ENCODE measurements at places on chromosomes 7 and 10. TPM values are rescaled to one million over a fixed set of nuclear protein-coding genes. Genes with fewer than 3 reads are reported as not detected.

DNA sequence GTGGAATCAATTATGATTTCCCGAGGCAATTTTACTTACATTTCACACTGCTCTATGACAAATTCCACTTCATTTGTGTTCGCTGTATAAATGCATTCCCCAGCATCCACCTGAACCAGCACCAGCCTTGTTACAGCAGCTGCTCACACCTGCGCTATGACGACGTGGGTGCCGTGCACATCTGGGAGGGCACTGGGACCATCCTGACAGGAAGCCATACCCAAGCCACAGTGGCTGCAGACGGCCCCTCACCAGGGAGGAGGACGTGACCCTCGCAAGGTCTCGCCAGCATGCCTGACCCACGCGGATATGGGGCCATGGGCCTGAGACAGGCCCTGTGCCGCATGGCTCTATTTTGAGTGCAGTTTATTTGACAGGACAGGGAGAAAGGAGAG is 201.3 kb downstream of the MAD1L1 start:
- DNase-seq: no peak

DNA sequence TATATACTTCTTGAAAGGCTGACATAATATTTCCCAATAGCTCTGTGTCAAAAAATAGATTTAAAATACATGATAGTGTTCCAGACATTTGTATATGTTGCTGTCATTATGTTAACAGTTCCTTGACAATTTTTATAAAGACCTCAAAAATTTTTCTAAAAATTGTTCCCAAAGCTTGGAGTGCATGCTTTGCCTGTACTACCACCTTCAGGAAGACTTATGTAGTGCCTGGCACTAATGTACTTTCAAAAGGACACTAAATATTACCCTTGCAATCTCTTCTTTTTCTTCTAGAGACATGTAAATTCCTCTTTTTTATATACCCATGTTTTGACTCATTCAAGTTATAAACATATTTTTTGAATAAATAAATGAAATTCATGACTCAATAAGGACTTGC is 48.0 kb upstream of the SP8 start:
- no peak for DNase-seq

GRCh38 chr10:5530412-5530806 is 5.6 kb downstream of the CALML3 start:
- DNase-seq: no peak

DNA sequence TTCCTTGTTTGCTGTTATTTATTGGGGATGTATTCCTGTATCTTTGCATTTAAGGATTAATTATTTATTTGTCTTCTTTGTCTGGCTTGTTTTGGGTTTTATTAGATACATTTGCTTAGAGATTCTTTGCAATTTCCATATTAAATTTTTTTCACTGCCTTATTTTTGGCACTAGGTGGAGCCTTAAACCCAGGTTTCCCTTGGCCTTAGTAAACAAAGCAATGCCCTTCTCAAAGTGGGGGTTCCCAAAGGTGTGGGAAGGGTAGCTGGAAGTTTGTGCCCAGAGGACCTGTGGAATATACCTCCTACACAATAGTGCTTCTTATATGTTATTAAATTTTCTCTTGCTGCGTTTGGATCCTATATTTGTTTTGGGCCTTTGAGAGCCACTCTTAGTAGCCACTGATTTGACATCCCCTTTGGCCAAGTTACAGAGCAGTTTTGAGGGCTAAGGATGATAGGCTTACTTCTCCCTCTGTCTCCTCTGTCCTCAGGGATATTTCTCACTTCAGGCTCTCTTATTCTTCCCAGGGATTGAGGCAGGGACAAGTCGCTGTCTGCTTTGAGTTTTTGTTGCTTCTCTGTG is 162.3 kb downstream of the ITGB1 start:
- no peak for DNase-seq

Gene SAP25
- total RNA-seq: 0.39 TPM

Gene OR13A1
- 0.10 TPM for total RNA-seq

DNA sequence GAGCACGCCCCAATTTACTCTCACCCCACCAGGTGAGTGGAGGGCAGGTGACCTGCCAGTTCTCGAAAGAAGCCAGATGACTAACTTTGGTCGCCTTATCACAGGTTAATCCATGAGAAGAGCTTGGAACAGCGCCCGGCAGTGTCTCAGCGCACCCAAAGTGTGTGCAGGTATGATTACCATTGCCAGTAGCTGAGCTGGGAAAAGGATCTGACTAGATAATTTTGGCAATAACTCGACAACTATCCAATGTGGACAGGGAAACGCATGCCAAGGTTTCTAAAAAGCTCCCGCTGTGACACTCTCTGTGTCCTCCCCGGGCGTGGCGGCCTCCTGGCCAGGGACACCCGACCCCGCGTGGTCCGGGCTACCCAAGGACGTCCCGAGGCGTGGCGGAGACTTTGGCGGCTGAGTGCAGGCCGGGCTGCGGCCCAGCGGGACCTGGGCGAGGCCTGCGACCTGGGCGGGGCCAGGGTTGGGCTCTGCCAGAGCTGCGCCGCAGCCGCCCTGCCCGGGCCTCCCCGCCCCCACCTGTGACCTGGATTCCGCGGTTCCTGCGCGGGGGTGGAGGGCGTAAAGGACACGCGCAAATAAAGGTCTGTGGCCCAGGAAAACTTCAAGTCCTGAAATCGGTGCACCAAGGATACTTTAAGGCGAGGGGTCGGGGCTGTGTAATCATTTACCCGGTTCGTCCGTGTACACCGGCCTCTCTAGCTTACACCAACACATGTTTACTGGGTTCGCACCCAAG is 13.7 kb upstream of the WAPL start:
- DNase-seq: no peak

- no peak for DNase-seq
Observed at GRCh38 chr10:131514454-131514853, 202.9 kb upstream of the TCERG1L start.

GRCh38 chr10:89390476-89391225 is 1.8 kb upstream of the IFIT1 start:
- DNase-seq: no peak

- DNase-seq: no peak
Observed at GRCh38 chr7:101939136-101939695, 121.8 kb downstream of the CUX1 start.

Gene TLX1
- not detected for total RNA-seq

DNA sequence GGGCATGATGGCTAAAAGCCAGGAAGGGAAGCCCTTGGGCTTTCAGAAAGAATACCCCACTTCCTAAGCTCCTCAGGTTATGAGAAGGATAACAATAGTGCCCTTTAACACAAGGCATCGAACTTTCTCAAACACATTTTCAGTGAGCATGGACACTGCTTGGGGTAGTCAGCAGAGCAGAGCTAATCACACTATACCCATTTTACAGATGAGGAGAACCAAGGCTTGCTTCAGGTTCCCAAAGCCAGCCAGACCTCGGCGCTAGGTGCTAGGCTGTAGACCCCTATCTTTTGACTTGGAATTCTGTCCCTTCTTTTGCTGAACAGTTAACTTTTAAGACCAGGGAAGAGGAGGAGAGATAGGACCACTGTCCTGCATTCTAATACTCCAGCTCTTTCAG is 1.8 kb downstream of the NEURL1 start:
- DNase-seq: no peak

- DNase-seq: no peak
Observed at GRCh38 chr7:93115796-93116195, 2.0 kb downstream of the SAMD9 start.

DNA sequence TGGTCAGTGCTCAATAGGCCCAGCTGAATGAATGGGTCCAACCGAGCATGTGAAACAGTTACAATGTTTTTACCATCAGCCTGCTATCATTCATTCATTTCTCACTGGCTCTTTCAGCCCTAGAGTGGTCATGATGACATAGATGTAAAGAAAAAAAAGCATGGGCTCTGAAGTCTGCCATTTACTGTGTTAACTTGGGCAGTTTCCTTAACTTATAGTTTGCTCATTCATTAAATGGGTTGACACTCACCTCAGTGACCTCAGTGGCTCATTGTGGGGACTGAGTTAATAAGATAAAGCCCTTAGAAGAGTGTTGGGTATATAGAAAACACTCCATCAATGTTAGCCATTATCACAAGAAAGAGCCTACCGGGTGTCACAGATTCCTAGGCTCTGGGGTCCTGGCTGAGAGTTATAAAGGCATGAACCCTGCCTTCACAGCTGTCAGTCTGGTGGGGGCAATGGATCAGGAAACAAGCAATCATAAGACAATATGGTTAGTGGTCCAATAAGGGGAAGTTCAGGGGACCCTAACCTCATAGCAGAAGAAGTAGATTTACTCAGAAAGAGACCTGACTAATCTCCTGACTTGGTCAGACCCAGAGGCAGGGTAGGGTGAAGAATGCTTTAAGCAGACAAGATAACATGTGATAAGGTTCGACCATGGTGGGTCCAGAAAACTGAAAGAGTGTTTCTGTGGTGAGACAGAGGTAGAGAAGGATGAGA is 29.7 kb upstream of the GPAM start:
- DNase-seq: no peak

Gene LOXL4
- 5.0 TPM for total RNA-seq

Gene TRPV6
- 1.8 TPM for total RNA-seq

Gene PARP12
- 20.7 TPM for total RNA-seq

GRCh38 chr7:127066974-127067373 is 185.8 kb downstream of the GRM8 start:
- DNase-seq: no peak

DNA sequence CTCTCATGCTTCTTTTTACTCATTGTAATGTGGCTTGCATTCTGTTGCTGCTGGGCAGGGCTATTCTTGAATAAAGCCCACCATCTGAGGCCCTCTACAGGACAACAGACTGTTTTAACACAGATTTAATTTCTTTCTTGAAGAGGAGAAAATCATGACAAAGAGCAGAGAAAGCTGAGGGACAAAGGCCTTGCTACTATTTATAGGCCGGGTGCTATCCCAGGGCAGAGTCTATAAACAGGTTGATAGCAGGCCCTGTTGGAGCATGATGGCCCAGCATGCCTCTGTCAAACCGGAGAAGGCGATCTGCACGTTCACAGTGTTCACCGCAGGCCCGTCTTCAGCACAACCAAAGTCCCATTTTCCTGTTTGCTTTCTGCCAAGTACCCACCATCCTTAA is 3.0 kb downstream of the VIPR2 start:
- DNase-seq: no peak

Gene CCL26
- total RNA-seq: 0.69 TPM

GRCh38 chr7:124934841-124935240 is 5.2 kb upstream of the POT1 start:
- DNase-seq: no peak

DNA sequence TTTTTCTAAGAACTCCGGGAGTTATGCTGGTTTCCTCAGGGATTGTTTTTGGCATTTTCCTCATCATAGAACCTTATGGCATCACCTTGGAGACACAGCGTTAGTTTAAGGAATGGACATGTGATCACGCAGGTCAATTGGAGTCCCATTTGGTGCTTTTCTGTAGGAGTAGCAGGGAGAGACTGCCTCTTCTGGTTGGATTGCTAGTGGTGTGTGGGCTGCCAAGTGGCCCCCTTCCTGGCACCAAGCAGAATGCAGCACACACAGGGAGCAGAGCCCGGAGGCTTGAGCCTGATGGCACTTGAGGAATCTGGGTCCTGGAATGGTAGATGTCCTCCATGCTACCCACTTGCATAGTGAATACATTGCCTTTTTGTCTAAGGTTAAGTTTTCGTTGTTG is 57.9 kb downstream of the SDK1 start:
- no peak for DNase-seq

Gene PRLHR
- total RNA-seq: under 0.01 TPM

DNA sequence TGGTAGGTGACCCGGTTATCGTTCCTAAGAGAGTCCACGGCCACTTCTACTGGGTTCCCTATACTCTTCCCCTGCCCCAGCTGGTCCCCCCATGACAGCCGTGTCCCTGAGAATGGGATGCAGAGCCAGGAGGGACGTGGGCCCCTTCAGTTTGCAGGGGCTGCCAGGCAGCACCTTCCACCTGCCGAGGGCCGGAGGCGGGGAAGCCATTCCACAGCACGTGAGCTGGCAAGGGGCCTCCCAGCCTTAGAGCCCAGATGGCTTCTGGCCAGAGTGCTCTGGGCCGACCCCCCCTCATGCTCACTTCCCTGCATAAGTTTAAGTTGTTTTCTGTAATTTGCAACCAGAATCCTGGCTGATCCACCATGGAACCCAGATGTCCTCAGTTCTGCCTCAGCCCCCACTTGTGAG is 39.0 kb downstream of the DIP2C start:
- DNase-seq: no peak

Gene LRRC72
- not detected for total RNA-seq

- DNase-seq: no peak
Observed at GRCh38 chr10:88159127-88159829, 295.9 kb downstream of the PTEN start.

Gene MMRN2
- 20.4 TPM for total RNA-seq

- no peak for DNase-seq
Observed at GRCh38 chr10:14084875-14085274, 245.8 kb downstream of the FRMD4A start.

- no peak for DNase-seq
Observed at GRCh38 chr10:114552050-114552449, 106.0 kb downstream of the ABLIM1 start.

- DNase-seq: no peak
Observed at GRCh38 chr7:155577509-155577905, 31.1 kb upstream of the CNPY1 start.

Gene DENND2A
- total RNA-seq: 24.9 TPM

DNA sequence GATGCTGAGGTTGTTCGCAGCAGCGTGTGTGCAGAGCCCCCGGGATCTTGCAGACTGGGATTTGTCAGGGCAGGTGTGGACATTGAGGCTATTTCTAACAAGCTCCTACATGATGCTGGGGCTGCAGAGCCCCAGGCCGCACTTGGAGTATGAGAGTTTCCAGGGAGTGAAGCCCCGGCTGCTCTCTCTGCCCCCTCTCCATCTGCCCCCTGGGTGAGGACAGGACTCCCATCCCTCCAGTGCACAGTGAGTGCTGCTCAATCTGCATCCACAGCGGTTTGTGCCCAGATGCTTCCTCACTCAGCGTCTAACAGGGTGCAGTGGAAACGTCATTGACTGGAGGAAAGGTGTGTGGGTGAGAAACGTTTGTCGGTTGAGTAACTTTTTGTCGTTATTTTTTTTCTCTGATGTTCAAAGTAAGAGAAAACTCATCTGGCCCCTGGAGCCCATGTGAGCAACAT is 25.3 kb downstream of the IL2RA start:
- no peak for DNase-seq

GRCh38 chr10:101062232-101063049 is 652 bp downstream of the KAZALD1 start:
- DNase-seq: peak; percentile 29

GRCh38 chr7:82419200-82419599 is 24.4 kb downstream of the CACNA2D1 start:
- DNase-seq: no peak

Gene GRM8
- 1.9 TPM for total RNA-seq
